AG08396 (cell line): ENCODE measurements at places on chromosomes 11 and 22.

GRCh38 chr11:103798026-103798425 lies 238.4 kb upstream of the DDI1 start:
- DNase-seq, result no peak

DNA sequence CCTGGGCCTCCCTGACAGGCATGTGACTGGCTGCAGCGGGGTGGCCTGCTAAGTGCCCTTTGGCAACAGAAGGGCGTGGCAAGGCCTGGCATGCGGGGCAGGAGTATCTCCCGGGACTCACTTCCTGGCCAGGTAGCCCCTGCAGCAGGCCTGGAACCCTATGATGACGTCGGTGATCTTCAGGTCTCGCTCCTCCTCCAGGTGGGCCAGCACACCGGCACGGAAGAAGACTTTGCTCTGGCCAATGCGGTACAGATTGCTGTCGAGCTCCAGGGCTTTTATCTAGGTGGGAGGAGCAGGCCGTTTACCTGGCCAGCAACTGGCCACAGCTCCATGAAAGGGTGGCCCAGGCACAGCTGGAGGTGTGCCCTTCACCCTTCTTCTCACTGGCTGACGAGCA lies 50.9 kb downstream of the APOL1 start:
- no peak for DNase-seq

- no peak for DNase-seq
These were observed 7.0 kb downstream of the MADD start for GRCh38 chr11:47276923-47277322.

DNA sequence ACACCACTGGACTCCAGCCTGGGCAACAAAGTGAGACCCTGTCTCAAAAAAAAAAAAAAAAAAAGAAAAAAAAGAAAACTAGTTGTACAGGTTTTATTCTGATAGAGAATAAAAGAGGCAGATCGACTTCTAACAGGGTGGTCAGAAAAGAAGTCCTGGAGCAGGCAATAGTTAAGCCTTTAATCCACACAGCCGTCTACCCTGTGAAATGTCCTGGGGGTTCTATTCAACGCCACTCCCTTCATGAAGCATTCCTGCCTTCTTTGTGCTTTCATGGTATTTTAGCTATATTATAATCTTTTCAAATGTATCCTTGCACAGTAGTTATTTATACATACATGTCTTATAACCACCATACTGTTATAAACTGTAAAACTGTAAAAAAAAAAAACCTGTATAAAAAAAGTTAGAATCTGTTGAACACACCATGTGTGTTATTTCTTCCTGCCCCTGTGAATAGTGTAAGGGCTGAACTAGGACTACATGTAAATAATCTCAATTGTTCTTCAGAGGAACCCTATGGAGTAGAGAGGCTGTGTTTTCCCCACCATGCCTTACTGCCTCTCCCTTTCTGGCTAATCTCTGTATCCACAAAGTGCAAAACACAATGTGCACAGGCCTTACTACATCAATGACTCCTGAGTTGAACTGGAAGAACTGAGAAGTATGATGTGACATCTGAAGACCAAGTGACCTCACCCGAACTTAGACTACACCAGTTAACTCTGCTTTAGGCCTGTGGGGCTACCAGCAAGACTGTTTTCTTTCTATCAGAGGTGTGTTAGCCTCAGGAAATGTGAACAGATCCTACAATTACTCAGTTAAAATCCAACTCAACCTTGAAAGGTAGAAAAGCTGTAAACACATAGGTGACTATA lies 25.3 kb downstream of the PRCP start:
- no peak for DNase-seq

DNA sequence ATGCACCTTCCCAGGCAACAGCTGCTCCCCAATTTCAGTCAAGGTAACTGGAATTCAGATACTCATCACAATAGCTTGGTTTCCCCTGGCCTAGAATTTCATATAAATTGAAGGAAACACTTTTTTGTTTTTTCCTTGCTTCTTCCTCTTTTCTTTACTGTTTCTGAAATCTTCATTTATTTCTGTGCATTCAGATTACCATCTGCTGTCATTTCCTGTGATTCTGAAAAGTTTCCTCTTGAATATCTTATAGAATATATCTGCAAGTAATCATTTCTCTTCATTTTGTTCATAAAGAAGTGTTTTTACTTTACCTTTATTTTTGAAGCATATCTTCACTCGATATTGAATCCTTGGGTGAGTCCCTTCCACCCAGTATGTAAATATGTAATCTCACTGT lies 85.3 kb downstream of the GAB4 start:
- DNase-seq, result no peak

DNA sequence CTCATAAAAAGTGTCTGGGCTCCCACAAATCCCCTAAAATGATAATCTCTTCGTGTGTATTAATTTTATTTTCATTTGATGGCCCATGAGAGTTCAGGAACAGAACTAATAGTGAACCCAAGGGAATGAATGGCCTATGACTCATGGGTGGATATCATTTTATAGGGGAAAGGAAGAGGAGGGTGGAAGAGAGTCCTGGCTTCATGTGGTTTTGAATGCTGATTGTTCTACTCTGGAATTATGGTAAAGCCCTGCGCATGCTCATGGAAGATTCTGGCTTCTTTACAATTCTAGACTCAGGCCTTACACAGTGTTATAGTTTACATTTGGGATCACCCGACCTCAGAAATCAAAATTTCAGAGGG lies 35.2 kb downstream of the MAML2 start:
- DNase-seq, result peak; percentile 43

DNA sequence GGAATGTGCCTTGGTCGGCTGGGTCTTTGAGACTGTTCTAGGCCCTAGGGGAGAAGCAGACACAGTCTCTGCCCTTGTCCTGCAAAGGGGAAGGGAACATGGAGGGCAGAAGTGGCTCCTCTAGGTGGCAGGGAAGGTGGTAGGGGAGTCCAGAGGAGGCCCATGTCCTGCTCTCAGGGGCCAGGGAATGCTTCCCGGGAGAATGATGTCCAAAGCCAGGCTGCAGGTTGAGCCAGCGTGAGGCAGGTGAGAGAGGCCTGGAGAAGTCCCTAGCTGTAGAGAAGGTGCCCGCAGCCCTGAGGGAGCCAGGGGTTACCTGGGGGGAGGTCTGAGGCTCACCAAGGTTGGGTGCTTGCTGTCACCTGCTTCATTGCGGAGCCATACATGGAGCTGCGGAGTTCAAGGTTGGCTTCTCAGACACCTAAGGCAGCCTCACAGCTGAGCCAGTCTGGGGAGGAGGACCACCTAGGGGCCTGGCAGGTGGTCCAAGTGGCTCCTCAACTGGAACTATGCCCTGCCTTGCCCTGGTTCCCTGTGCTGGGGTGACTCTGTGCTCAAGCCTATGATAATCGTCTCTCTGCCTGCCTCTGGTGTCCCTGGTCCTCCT lies 46.1 kb downstream of the SMIM38 start:
- no peak for DNase-seq

DNA sequence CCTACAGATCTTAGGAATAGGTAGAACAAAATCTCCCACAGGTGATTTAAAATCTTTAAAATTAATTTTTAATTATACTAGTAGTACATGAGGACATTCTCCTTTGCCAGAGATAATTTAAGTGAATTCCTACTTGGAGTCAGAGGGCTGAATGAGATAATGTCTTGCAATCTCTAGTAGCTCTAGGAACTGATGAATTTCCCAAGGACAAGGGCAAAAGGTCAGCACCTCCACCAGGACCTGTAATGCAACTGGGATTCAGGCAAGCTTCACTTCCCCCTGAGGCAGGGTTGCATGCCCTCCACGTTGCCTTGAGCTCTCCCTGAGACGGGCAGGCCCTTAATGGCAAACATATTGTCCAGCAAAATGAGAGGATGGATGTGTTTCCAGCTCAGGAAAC lies 330.3 kb upstream of the PITPNB start:
- no peak for DNase-seq

DNA sequence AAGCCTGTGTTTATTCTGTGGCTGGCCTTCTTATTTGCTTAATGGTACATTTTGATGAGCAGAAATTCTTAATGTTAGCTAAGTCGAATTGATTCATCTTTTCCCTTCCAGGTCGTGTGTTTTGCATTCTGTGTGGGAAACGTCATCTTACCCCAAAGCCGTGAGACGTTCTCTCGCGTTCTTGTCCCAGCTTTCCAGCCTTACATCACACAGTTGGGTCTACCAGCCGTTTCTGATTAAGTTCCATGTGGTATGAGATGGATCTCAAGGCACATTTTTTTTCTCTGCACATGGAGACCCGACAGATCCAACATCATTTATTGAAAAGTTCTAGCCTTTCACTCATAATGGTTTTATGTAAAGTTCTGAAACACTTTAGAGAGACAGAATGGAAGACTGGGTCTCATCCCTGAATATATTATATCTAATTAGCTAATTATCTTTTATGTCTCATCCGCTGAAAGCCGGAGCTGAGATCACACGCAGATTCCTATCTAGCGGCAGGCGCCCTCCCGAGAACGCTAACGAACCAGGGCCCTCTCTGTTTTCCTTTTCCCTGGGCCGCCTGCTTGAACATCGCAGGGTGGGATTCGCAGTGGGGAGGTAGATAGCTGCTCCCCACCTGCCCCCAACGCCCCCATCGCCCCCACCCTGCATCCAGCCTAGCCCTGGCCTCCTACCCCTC lies 1162.2 kb downstream of the BRD1 start:
- DNase-seq, result no peak

GRCh38 chr22:49086606-49087157 lies 741.0 kb downstream of the BRD1 start:
- no peak for DNase-seq

GRCh38 chr11:26418386-26418912 lies 86.5 kb downstream of the ANO3 start:
- no peak for DNase-seq

- no peak for DNase-seq
These were observed 404.5 kb upstream of the LARGE1 start for GRCh38 chr22:34324763-34325162.

- peak; percentile 83 for DNase-seq
These were observed 23.7 kb upstream of the CBX7 start for GRCh38 chr22:39176143-39176713.

DNA sequence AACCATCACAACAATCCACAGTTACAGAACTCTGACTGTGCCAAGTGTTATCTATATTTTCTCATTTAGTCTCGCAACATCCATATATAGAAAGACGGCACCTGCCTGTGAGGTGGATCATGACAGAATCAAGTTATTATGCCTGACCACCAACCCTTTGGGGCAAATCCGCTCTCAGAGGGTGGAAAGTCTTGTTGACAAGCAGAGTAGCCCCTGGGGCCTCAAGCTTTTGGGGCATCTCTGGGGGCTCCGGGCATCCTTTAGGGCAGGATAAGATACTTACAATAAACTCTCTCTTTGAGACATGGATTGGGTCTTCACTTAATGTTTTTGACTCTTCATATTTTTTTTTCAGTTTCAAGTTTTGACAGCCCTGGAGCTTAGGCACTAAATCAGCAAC lies 150.5 kb upstream of the NAV2 start:
- no peak for DNase-seq

DNA sequence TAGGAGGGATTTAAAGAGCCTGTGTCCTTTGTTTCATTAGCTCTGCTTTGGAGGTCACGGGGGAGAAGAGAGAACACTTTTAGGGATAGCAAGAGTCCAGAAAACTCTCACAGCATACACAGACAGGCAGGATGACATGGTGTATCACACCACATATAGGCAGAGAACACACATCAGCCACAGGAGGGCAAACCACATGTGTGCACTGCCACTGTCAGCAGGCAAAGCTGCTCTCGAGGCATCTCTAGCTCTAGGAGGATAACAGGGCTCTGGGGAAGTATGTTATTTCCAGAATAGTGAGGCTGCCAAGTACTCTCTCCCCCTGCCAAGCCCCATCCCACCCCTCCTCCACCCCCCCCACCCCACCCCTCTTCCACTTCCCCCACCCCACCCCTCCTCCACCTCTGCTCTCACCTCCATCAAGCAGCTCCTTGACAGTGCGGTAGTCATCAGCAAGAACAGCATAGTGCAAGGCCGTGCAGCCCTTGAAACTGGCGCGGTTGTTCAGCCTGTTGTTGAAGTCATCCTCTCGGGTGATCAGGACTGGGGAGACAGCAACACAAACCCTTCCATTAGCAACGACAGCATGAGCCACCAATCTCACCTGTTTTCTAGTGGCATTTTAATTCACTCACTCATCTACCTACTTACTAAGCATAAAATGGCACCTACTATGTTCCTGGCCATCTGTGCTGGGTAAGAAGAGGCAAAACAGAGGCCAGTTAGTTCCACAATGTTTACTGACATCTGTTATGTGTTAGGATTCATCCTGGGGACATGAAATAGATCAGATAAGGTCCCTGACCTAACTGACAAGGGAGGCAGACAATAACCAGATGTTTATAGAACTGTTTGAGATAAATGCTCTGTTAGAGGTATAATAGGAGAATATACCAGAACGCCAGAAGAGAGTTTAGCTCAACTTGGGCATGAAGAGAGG lies 75.6 kb downstream of the CLPB start:
- no peak for DNase-seq

DNA sequence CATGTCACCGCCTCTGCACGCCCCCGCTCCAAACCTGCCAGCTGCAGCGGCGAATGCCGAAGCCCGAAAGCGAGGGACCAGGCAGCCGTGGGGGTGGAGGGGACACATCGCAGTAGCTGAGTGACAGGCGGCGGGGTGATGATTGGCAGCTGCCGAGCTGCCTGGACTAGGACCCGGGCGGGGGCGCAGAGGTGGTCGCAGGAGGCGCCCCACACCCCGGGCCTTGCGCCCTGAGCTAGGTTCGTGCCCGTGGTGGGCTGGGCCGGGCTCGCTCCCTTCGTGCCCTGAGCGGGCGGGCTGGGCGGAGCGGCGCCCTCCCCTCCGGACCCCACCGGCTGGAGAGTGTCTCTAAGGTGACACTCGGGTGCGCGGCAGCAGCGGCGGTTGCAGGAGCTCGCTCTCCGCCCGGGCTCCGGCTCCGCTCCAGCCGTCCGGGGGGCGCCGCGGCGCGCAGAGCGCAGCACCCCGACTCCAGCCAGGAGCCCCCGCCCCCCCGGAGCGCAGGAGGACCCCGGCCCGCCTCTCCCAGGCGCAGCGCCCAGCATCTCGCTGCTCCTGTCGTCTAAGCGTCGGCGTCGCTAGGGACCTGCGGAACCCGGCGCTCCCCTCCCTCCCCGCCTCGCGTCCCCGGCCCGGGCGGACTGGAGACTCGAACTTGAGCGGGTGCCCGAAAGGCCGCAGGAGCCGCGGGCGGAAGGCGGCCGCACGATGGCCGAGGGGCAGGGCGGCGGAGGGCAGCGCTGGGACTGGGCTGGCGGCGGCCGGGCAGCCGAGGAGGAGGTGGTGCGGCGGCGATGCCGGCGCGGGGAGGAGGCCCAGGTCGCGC lies 14.5 kb upstream of the DGKZ start:
- DNase-seq, result peak; percentile 52

- no peak for DNase-seq
These were observed 29.5 kb downstream of the DNHD1 start for GRCh38 chr11:6526411-6527135.
